Tibial nerve (tissue), 4 donors: ENCODE measurements at places on chromosomes 5 and 9. TPM values are rescaled to one million over a fixed set of nuclear protein-coding genes. Genes with fewer than 3 reads are reported as not detected.

GRCh38 chr5:96125231-96125891 is 163.7 kb upstream of the ELL2 start:
- DNase-seq: no peak

- DNase-seq: no peak
Observed at GRCh38 chr5:180785794-180786221, 16.8 kb downstream of the MGAT1 start.

GRCh38 chr9:38389313-38389712 is 3.2 kb upstream of the ALDH1B1 start:
- no peak for DNase-seq

DNA sequence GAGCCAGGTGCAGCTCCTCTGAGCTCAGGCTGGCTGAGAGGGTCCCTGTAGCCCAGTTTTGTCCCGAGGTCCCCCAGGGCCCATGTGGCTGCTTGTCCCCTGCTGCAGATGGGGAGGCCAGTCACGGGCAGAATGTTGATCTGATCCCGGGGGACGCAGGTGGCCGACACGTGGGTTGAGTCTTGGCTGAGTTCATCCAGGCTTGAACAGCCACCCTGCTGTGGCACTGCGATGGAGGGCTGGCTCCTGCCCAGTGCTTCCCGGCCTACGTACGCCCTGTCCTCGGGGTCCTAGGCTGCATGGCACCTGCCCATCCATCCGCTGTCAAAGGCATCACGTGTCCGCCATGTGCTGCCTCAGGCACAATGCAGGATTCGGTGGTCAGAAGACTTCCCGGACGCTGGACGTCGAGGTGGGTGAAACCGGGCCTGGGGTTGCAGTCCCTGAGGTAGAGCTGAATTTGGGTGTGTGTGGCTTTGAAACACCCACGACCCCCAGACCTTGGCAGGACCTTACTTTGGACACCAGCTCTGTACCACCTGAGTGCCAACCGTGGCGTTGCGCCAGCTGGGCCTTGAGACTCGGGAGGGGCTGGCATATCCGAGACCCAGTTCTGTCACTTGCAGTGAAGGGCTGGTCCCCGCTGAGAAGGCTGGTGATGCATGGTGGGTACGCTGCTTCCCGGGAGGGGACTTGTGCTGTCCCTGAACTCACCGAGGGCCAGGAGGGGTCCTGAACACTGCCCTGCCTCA is 22.3 kb downstream of the RXRA start:
- DNase-seq: no peak

DNA sequence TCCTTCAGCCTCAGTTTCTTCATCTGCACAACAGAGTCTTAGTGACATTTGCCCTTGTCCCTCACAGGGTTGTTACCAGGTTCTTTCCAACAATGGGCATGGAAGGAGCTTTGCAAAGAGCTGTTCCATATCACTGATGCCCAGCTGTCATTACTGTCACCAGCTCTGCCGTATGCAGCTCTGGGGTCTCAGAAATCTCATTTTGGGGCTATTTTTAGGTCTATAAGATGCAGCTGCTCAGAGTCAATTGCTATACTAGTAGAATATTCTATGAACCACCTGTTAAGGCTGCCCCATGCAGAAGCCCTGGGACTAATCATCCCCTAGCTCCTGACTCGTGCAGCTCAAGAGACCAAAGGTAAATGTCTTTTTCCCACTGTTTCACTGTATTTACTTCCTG is 105.1 kb upstream of the TNPO1 start:
- no peak for DNase-seq

DNA sequence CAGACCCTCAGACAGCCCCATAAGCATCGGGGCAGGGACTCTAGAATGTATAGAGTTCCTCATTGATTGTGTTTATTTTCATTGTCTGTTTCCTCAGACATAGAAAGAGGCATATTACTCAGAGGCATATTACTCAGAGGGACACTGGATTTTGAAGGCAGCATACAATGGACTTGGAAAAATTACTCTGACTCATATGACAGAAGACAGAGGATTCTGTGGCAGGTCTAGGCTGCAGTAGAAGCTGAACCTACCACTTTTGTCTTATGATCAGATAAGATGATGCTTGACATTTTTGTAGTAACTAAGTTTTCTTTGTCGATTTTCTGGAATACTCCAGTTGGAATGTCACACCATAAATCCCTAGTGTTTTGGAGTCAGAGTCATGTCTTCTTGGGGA is 105.2 kb downstream of the ST8SIA4 start:
- DNase-seq: no peak

DNA sequence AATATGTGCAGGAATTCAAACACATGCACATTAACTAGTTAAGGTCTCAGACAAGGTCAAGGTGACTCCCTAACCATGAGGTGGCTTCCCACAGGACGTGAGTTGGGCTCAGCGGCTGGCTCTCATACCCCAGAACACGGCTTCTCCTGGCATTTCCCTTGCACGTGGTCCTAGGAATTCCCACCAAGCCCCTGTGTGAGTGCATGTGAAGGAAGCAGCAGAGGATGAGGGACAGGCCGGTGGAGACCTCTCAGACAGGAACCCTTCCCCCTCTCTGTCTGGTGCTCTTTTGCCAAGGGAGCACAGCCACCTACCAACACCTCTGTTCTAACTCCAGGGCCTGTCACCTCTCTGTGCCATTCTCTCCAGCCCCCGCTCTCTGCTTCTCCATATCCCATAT is 271.0 kb downstream of the FSTL4 start:
- DNase-seq: no peak

DNA sequence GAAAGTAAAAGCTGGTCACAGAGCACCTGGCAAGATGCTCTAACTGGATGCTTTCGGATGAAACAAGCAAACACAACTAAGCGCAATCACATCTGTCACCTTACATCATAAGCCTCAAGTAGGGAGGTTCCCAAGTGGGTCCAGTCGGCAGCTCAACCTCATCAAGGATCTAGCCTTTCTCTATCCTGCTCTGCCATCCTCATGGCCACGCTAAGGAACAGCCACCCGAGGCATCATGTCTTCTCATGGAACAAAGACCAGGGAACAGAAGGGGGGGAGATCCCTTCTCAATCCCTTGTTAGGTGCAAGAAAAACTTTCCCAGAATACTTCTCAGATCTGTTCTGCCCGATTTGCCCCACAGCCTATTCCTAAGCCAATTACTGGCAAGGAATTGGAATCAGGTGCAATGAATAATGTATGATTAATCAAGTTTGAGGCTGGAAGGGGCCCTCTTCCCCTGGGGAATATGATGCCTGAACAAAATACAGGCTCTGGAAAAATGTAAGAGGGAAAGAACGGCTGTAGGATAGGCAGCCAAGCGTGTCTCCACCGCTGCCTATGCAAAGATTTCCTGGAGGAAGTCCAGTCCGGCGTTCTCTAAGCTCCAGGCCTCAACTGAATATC is 1.3 kb upstream of the HABP4 start:
- no peak for DNase-seq

DNA sequence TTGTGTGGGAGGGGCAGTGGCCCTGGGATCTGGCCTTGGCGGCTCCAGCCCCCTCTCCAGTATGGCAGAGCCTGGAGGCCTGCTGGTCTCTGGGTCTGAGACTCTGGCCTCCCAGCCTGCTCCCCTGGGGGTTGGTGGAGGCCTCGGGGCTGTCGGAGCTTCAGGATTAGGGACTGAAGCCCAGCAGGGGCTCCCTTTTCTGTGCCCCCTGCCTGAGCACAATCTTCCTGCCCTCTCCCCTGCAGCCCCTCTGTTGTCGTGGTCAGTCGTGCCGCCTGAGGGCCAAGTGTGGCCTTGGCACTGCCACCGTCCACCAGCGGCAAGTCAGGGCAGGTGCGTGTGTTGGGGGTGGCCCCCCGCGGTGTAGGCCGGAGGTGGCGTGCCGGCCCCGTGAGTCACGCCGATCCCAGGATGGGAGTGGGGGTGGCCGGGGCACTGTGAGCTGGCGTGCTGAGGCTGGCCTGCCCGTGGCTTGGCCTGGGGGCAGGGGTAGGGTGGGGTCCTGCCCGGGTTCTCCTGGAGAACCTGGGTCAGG is 53.6 kb downstream of the RXRA start:
- DNase-seq: no peak

GRCh38 chr9:129708793-129709192 is 43.3 kb downstream of the PRRX2 start:
- DNase-seq: no peak

DNA sequence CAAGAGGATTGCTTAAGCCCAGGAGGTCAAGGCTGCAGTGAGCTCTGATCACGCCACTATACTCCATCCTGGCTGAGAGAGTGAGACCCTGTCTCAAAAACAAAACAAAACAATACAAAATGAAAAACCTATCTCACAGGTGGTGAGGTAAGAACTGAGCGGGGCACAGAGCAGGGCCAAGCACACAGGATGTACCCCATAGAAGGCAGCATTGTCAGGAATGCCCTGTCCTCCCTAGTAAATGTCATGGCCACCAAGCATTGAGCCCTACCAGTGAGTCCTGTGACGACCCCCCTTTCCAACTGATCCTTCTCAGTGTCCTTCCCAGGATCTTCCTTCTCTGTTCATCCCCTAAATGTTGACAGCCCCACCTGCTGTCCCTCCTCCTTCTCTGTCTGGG is 44.6 kb upstream of the ALDH1B1 start:
- DNase-seq: no peak

- DNase-seq: no peak
Observed at GRCh38 chr5:124277767-124278545, 468.5 kb downstream of the ZNF608 start.

DNA sequence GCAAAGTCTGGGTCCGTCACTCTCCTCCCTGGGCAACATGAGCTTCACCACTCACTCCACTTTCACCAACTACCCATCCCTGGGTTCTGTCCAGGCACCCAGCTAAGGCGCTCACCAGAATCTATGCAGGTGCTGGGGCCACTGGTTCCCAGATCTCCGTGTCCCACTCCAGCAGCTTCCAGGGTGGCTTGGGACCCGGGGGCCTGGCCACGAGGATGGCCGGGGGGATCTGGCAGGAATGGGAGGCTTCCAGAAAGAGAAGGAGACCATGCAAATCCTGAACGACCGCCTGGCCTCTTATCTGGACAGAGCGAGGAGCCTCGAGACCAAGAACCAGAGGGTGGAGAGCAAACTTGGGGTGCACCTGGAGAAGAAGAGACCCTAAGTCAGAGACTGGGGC is 1611.0 kb upstream of the ACO1 start:
- DNase-seq: no peak

ANKRD20A1 gene
- 3.1 TPM for total RNA-seq

FLT4 gene
- total RNA-seq: 5.9 TPM

GADD45G gene
- 45.8 TPM for total RNA-seq
